ENCODE measurements at places on chromosomes 16 and 17. TPM values are rescaled to one million over a fixed set of nuclear protein-coding genes. Genes with fewer than 3 reads are reported as not detected.

The TEKT3 gene
- polyA plus RNA-seq: not detected

The CDRT15 gene
- not detected for polyA plus RNA-seq

The AOC3 gene
- not detected for polyA plus RNA-seq

The LITAFD gene
- not detected for polyA plus RNA-seq

The TMEM98 gene
- polyA plus RNA-seq: 157 TPM

The SMIM36 gene
- not detected for polyA plus RNA-seq

The CMTM1 gene
- polyA plus RNA-seq: 6.0 TPM

The SHISA9 gene
- not detected for polyA plus RNA-seq

The ZNF785 gene
- 6.9 TPM for polyA plus RNA-seq

The SCIMP gene
- 0.11 TPM for polyA plus RNA-seq

The SULT1A2 gene
- not detected for polyA plus RNA-seq

The KRTAP17-1 gene
- polyA plus RNA-seq: not detected

The NPIPB2 gene
- 2.0 TPM for polyA plus RNA-seq

The CYGB gene
- polyA plus RNA-seq: 1.6 TPM

The NUBP1 gene
- polyA plus RNA-seq: 22.3 TPM

The ITGAL gene
- polyA plus RNA-seq: 0.27 TPM

The CACNA1G gene
- 0.06 TPM for polyA plus RNA-seq

The KLHL10 gene
- polyA plus RNA-seq: 0.09 TPM

The ZNF19 gene
- 1.7 TPM for polyA plus RNA-seq

The SLC5A2 gene
- 4.8 TPM for polyA plus RNA-seq

The HLF gene
- 0.09 TPM for polyA plus RNA-seq

The IGSF6 gene
- 0.18 TPM for polyA plus RNA-seq

The FOXO3B gene
- 1.8 TPM for polyA plus RNA-seq

The MLLT6 gene
- 2.4 TPM for polyA plus RNA-seq

The SLC2A4 gene
- polyA plus RNA-seq: 0.08 TPM

The TMEM106A gene
- 5.1 TPM for polyA plus RNA-seq

The TAC4 gene
- not detected for polyA plus RNA-seq

The SEZ6L2 gene
- polyA plus RNA-seq: 7.3 TPM

The CBLN1 gene
- polyA plus RNA-seq: not detected

The DNAH9 gene
- not detected for polyA plus RNA-seq

The FMNL1 gene
- 1.7 TPM for polyA plus RNA-seq

The TP53TG3C gene
- polyA plus RNA-seq: not detected

The TBC1D3G gene
- not detected for polyA plus RNA-seq

The SOX8 gene
- polyA plus RNA-seq: 0.15 TPM

The KCNH4 gene
- polyA plus RNA-seq: not detected

The TEKT1 gene
- polyA plus RNA-seq: not detected

The HAS3 gene
- 0.14 TPM for polyA plus RNA-seq

The AHSP gene
- not detected for polyA plus RNA-seq

The FOXJ1 gene
- polyA plus RNA-seq: not detected

The CCL17 gene
- not detected for polyA plus RNA-seq

The ABCC6 gene
- 0.24 TPM for polyA plus RNA-seq

The C17orf107 gene
- polyA plus RNA-seq: 3.9 TPM

The SLFN13 gene
- 3.9 TPM for polyA plus RNA-seq

The TUBB3 gene
- polyA plus RNA-seq: 96.4 TPM

The PNPO gene
- 20.0 TPM for polyA plus RNA-seq

The CA5A gene
- not detected for polyA plus RNA-seq

The RAD51C gene
- polyA plus RNA-seq: 40.2 TPM
